ENCODE measurements at places on chromosomes 1 and 21.
A peak's percentile ranks its signal among the peaks of the same experiment; 100 is the strongest.

GRCh38 chr1:108120163-108120562 lies 80.0 kb downstream of the SLC25A24 start:
- no peak for DNase-seq

DNA sequence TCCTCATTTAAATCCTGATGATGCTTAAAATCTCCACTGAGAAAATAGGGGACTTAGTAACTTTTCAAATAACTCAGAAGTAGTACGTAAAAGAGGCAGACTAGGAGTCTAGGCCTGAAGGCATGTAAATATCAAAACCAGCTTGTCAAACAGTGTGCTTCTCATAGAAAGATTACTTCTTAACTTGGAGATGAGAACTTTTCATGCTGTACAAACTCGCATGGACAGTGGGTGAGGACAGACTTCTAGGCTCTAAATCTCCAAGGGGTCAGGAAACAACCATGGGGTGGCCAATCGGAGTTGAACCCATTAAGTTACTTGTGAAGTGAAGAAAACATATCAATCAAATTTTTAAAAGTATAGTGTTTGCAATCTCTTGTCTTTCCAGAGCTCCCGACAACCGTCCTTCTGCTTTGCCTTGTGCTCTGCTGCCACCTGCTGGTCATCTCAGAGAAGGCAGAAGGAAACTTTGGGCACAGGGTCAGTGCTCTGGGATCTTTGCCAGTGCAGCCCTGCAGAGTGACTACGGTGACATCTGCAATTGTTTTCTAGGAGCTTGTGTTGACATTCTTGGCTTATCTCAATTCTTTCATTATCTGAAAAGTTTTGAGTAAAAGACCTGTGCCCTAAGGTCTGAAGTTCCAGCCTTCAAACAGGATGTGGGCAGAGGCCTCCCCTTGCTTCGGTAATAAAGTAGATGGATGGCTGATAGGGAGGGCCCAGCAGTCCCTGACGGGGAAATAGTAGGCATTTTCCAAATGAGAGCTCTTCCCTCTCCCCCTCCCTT lies 105.1 kb upstream of the PDE4B start:
- DNase-seq, result peak; percentile 62

DNA sequence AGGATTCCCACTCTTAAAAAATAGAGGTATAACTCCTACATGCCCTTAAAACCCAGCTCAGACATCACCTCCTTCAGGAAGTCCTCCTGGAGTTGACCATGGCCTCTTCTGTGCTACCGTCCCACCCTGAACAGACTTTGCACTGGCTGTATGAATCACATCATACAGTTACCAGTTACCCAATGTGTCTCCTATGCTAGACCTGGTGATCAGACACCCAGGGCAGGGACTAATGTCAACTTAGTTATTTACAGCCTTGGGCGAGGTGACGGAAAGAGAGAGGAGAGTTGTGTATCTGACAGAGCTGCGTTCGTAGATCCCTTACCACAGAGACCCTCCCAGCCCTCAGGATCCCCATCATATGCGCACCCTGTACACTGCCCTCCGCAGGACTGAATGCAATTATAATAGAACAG lies 72.7 kb downstream of the SLC66A1 start:
- no peak for DNase-seq

DNA sequence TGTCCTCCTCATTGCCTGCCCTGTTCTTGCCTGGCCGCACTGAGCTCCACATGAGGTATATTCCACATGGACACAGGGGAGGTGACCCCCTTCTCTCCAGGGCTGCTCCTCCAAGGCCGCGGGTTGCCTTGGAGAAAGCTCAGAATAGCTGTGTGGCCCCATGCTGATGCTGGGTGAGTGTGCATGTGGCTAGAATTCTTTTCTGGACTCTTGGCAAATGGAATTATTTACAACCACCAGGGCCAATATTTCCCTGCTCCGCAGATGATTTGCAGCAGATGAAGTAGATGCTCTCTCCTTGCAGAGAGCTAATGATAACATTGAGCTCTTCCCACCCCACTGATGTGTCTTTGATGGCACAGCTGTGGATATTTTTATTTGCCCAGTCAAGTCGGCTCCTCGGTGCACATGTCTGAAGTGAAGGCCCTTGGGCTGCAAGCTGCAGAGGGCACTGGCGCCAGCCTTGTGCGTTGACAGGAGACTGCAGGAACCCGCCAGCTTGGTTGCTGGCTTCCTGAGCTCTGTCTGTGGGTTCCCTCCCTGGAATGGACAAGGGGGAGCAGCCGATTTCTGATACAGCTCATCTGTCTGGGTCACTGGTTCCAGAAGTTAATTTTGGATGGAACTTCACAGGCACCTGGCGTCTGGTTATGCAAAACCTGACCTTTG lies 404.7 kb upstream of the VAMP3 start:
- no peak for DNase-seq

DNA sequence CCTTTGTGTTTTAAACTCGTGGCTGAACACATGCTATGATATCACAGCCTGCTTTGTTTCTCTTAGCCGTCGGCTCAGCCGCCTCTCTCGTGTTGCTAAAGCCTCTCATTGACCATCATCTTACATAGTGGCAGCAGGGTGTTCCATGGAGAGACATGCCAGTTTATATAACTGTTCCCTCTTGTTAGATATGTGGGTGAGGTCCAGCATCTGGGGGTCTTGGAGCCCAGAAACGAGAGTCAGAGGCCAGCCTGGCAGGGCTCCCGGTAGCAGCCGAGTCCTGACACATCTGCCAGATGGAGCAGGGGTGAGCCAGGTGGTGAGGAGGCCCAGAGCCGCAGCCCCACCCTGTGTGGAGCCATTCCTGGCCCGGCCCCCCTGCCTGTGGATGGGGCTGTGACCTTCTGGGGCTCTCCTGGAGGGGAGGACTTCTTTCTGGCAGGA lies 11.9 kb downstream of the PODN start:
- no peak for DNase-seq

GRCh38 chr1:29725262-29725661 lies 488.9 kb downstream of the PTPRU start:
- no peak for DNase-seq

DNA sequence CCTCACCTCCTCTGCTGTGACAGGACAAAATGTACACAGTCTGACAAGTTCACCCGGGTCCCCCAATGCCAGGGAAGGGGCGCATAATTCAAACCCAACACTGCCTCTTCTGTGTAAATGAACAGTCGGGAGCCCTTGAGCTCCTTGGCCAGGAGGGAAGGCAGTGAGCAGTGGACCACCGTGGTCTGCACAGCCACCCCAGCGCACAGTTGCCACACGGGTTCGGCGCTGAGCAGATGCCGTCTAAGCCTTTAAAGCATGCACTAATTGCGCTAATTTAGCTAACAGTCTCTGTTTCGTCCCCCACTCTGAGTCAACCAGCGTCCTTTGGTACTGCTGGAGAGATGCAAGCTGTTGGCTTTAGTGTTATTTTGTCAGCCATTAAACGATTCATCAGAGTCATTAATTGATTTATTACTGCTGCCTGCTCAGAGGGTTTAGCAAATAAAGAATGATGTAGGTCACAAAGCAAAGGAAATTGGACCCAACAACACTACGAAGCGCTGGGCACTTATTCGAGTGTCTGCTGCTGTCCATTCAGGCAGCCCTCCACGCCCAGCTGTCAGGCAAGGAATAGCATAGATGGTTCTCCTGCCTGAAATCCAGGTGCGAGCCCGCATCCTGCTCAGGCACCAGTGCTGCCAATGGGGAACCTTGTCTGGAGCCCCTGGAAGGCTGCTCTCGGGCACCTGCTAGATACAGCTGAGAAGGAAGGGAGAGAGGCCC lies 91.5 kb downstream of the MRPL37 start:
- DNase-seq, result no peak

DNA sequence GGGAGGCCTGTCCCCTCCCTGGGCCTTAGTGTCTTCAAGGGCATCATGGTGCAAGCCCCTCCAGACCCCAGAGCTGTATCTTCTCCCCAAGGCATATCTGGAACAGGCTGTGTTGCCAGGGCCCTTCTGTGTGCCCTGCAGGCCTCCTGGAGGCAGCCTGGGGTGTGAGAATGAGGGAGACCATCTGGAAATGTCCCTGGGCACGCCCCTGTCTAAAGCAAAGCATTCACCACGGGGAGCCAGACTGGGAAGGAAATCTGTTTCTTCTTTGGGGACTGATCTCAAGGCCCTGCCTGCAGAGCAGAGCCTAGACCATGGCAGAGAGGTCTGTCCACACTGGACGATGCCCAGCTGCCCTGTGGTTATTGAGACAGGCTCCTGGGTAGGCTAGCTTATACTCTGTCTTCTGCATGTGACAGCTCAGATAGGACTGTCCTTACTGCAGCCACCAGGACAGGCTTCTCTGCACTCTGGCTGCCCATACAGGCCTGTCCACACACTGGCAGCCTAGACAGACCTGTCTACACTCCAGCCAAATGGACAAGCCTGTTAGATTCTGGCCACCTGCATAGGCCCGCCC lies 24.6 kb downstream of the PODN start:
- DNase-seq, result no peak

DNA sequence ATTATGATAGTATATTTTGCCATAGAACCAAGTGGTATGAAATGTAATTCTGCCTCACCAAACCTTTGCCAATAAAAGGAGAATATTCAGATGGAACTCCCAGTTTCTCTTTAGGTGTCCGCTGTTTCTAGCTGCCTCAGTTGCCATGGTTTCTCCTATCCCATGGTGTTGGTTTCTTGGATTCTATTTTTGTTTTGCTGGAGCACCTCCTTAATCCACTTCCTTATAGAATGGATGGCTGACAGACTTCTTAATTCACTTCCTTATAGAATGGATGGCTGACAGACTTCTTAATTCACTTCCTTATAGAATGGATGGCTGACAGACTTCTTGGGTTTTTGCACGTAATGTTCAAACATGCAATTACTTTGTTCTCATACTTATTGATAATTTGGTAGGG lies 43.7 kb downstream of the ADARB1 start:
- DNase-seq, result no peak

DNA sequence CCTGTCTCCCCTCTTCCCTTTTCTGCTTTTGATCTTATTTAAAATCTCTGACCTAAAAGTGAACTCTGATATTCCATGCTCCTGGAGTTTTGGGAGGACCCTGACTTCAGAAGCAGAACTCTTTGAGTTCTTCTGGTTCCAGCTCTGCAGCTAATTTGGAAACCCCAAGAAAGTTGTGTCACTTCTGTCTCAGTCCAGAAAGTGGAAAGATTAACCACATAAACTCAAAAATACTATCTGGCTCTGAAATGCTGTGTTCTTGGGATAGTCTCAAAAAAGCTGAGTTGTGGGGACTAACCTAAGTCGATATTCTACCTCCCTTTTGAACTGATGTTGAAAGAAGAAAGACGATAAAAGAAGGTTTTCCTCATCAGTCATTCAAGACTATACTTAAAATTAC lies 59.8 kb downstream of the ITPKB start:
- no peak for DNase-seq

DNA sequence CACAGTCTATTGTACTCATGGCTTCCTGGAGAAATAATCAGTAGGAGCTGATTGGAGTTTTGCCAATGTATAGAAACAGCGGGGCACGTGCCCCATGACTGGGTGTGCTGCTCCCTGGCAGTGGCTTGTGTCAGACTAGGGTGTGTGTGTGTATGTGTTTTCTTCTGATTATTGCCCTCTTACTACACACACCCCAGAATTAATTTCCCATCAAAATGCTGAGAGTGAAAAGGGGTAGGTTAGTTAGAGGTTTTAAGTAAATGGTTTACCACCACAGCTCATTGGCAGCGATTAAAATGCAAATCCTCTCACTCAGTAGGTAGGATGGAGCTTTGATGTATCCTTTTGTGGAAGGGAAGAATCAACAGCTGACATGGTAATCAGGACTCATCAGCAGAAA lies 29.9 kb downstream of the HHAT start:
- no peak for DNase-seq

- no peak for DNase-seq
These were observed 131.0 kb downstream of the TRIM33 start for GRCh38 chr1:114379987-114380386.

- DNase-seq, result no peak
These were observed 40.9 kb downstream of the NEGR1 start for GRCh38 chr1:72241397-72241796.

DNA sequence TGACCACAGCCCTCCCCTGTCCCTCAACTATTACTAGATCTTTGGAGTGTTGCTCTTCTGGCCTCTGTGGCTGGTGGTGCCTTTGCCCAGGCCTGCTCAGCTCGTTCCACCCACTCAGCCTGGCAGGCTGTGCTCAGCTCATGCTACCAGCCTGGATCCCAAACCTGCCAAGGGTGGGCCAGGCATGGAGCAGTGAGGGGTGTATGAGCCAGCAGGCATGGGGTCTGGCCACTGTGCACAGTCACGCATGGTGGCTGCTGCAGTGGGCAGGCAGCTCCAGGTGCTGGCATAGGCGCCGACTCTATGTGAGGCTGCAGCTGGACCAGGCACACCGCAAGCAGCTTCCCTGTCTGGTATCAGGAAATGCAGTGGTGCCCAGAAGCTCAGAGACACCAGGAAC lies 449.9 kb downstream of the MATN1 start:
- no peak for DNase-seq

- no peak for DNase-seq
These were observed 49.0 kb downstream of the SLX9 start for GRCh38 chr21:44988607-44989536.

DNA sequence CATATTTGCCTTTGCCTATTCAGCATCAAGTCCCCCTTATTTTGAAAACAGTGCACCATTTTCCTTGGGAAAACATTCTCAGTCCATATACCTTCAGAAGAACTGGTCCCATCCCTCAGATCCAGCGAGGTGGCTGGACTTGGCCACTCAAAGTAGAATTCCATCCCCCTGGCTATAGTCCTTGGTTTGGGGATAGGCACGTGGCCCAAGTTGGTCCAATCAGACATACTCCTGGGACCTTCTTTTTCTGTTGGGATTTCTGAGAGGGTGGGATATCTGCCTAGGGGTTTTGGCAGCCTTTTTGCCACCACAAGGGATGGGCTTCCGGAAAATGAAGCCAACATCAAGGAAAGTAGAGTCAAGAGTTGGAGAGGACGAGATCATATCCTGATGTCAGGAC lies 10.7 kb upstream of the MATN1 start:
- DNase-seq, result no peak

Data from activated T-helper 1 cell treated with Interleukin-2 at 50 U/mL for 16 hours (primary cell).